Liver (tissue), 10 donors: ENCODE measurements at places on chromosomes 11 and 22. TPM values are rescaled to one million over a fixed set of nuclear protein-coding genes. Genes with fewer than 3 reads are reported as not detected.

FAM111B gene
- 2.6 TPM for total RNA-seq

TRIM48 gene
- not detected for total RNA-seq

PATE2 gene
- not detected for total RNA-seq

- no peak for DNase-seq
Measured at GRCh38 chr11:12111549-12112520, 1.4 kb downstream of the MICAL2 start.

- DNase-seq, result no peak
Measured at GRCh38 chr11:15875943-15876342, 480.4 kb downstream of the SOX6 start.

- no peak for DNase-seq
Measured at GRCh38 chr11:91133361-91133760, 910.5 kb upstream of the CHORDC1 start.
